Mucosa of descending colon (tissue), 3 donors: ENCODE measurements at places on chromosomes 13 and 19. TPM values are rescaled to one million over a fixed set of nuclear protein-coding genes. Genes with fewer than 3 reads are reported as not detected.

Gene ZNF254
- total RNA-seq: 17.3 TPM

Gene SLC25A42
- total RNA-seq: 9.4 TPM

Gene CGB5
- not detected for total RNA-seq

Gene CEACAM1
- 591 TPM for total RNA-seq

Gene MEIOSIN
- not detected for total RNA-seq

Gene ICAM5
- 0.73 TPM for total RNA-seq

Gene CYP4F3
- total RNA-seq: 2.7 TPM
